ENCODE measurements at places on chromosomes 11 and 22.

DNA sequence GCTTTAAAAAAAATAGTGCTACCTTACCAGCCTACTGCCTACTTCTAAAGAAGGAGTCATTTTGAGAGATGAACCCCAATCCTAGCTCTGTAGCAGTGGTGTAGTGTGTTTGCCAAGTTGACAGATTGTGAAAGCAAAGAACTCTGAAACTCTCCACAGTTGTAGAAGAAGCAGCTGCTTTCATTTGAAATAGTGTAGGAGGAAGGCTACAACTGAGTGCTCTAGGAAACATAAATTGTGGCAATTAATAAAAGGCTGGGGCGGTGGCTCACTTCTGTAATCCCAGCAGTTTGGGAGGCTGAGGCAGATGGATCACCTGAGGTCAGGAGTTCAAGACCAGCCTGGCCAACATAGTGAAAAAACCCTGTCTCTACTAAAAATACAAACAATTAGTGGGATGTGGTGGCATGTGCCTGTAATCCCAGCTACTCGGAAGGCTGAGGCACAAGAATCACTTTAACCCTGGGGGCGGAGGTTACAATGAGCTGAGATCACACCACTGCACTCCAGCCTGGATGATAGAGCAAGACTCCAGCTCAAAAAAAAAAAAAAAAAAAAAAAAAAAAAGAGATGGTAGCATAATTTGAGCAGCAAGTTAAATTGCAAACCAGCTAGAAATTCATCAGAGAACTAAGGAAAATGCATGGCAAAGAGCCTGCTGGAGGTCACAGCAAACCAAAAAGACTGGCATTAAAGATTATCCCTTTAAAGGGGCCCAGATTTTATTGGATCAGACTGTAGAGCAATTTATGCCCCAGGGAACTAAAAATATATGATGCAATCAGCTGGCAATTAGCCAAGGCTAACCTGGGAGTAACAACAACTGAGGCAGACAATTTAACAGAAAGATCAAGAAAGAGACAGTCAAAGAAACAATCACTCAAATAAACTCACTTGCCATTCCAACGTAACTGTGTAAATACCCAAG lies 112.6 kb downstream of the LUZP2 start:
- no peak for DNase-seq

- no peak for DNase-seq
Observed at GRCh38 chr11:119101759-119102423, at the start of gene DPAGT1. DPAGT1 (minus strand) TSS chr11:119101853; CDS start chr11:119101655, 198 bp downstream.

GRCh38 chr22:36267058-36267457 lies 14.1 kb downstream of the APOL1 start:
- no peak for DNase-seq

GRCh38 chr11:134864233-134864967 lies 452.4 kb upstream of the B3GAT1 start:
- no peak for DNase-seq

DNA sequence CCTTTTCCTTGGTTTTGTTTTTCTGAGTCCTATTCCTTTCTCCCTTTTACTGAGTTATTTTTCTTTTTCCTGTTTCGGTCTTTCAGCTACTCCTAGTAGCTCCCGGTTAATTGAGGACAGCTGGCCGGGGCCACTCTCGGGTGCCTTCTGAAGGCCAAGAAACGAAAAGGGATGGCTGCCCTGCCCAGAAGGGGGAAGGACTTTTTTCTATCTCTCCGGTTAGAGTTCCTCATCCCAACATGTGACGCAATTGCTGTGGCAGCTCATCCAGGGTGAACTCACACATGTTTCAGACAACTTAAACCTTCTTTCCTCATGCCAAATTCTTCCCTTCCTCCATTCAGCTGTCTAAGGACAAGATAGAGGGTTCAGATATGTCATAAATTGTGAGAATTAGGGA lies 83.6 kb downstream of the PIWIL4 start:
- DNase-seq: no peak

DNA sequence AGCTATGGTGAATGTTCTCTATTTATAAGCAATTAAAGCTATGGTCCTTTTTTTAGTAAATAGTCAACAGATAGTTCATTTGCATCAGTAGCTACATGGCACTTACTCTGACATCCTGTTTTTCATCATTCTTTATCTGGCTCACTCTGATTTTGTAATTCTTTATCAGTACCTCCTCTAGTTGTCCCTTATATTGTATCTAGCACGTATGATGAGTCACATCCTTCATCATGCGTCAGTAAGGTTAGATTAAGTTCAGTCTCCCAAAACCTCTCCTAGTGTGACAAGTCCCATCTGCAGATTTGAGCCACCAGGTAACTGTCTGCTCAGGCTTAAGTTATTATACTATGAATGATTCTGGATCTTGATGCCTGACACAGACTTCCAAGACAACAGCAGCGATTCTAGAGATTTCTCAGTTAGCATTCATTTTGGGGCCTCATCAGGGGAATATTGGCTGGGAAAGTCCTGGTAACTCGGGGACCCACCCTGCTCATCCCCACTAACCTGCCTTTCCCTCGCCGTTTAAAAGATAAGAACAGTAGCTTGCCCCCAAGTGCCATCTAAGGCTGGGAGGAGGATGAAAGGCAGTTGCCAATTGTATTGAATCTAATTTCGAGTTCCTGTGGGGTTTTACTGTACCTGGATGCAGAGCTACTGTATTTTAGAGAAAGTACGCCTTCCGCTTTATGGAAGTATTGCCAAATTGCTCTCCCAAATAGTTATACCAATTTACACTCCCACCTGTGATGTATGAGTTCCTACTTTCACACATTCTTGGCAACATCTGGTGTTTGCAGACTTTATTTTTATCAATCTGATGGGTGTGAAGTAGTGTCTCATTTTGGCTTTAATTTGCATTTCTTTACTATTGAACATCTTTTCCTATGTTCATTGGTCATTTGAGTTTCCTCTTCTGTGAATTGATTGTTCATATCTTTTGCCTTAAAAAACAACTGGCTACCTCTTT lies 55.9 kb downstream of the ZC3H12C start:
- DNase-seq: no peak

GRCh38 chr11:68839911-68840641 lies 1.6 kb downstream of the CPT1A start:
- DNase-seq: no peak

DNA sequence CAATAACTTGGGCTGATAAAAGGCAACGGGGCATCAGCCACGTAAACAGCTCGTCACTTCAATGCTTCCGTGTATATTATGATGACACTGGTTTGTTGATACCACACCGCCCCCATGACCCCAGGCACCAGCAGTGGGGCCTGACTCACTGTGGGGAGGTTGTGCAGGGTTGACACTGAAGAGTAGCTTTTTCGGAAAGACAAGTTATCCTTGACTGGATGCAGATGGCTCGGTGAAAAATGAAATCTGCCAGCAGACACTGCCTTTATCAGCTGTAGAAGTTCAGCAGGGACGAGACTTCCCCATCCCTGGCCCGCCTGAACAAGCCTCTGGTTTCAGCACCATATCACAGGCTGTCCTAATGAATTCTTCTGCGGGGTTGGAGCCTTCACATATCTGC lies 55.6 kb downstream of the WT1 start:
- no peak for DNase-seq

- DNase-seq: no peak
Observed at GRCh38 chr22:17110791-17111550, 10.2 kb downstream of the TMEM121B start.

All from D721Med (cell line).